Heart right ventricle (tissue), 16 donors: ENCODE measurements at places on chromosomes 7 and 10.
A peak's percentile ranks its signal among the peaks of the same experiment; 100 is the strongest.

GRCh38 chr7:55475855-55476803, 96.2 kb downstream of the VOPP1 start:
- H3K27me3 ChIP-seq, result no peaks in the 10 kb centered on the region
- no peak overlapping the region for H3K27ac ChIP-seq
- H3K36me3 ChIP-seq, result no peaks in the 10 kb centered on the region

DNA sequence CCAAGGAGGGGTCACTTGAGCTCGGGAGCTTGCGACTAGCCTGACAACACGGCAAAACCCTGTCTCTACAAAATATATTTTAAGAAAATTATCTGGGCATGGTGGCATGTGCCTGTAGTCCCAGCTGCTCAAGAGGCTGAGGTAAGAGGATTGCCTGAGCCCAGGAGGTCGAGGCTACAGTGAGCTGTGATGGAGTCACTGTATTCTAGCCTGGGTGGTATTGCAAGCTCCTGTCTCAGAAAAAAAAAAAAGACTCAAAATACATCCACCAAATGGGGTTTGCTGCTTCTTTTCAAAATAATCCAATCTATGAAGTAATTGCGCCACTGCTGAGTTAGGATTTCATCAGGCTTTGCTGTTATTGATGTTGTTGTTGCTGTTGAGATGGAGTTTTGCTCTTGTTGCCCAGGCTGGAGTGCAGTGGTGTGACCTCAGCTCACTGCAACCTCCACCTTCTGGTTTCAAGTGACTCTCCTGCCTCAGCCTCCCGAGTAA, 11.1 kb upstream of the VIM start:
- DNase-seq, result no peak
- no peaks in the 10 kb centered on the region for H3K36me3 ChIP-seq
- peak overlapping the region; percentile 76 for H3K27ac ChIP-seq
- H3K4me1 ChIP-seq, result peaks cover 14% of the 10 kb centered on the region
- H3K27me3 ChIP-seq, result no peaks in the 10 kb centered on the region

DNA sequence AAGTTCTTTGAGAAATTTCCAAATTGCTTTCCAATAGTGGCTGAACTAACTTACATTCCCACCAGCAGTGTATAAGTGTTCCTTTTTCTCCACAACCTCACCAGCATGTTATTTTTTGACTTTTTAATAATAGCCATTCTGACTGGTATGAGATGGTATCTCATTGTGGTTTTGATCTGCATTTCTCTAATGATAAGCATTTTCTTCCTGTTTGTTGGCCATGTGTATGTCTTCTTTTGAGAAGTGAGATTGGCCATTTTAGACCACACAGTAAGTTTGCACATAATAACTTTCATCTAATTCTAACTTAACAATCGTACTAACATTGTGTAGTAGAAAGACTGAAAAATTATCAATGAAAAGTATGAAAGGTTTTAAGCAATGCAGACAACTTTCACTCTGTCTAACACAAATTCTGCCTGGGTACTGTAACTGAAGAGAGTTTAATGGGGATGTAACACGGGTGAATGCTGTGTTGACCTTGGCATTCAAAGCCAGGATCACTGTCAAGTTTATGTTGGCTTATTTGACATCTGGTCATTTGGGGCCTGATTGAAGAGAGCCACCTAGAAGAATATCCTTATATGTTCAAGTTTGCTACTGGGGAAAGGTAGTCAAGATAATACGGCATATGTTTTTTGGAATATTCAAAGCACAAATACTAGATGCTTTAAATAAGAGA, 50.4 kb downstream of the FAM171A1 start:
- no peak overlapping the region for H3K4me3 ChIP-seq
- no peak overlapping the region for H3K27ac ChIP-seq
- peaks cover 17% of the 10 kb centered on the region for H3K4me1 ChIP-seq
- no peaks in the 10 kb centered on the region for H3K36me3 ChIP-seq
- no peaks in the 10 kb centered on the region for H3K27me3 ChIP-seq
- DNase-seq, result no peak

DNA sequence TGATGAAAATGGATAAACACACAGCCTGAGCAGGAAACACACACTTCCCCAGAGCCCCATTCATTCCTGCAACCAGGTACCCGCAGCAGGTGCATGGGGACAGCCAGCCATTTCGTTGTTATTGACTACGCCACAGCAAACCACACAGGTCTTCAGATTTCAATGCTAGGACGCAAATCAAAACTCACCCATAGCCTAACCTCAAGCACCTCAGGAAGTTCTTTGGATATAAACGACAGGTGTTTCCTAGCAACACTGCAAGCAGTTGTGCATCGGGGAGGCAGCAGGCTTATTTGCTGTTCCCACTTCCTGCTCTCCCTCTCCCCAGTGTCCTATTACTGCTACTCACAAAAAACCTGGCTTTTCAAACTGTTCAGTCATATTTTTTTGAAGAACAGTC, 176.5 kb upstream of the FRMD4A start:
- H3K27ac ChIP-seq, result no peak overlapping the region
- no peak overlapping the region for H3K4me3 ChIP-seq
- H3K27me3 ChIP-seq, result no peaks in the 10 kb centered on the region
- no peaks in the 10 kb centered on the region for H3K4me1 ChIP-seq
- no peak for DNase-seq

DNA sequence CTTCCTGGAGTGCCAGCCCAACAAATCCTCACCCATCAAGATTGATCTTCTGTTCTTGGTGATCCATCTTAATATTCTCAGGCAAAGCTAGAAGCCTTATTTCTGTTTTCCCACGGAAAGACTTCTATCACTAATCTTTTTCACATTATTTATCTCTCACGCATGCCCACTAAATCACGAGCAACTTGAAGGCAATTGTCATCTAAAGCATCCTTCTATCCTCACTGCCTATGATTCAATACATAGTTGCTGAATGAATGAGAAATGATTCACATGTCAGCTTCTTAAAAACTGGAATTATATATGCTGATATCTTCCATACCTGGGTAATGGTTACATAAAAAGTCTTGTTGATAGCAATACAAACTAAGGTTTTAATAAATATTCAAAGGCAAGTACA, 12.6 kb upstream of the COL1A2 start:
- H3K27ac ChIP-seq, result no peak overlapping the region
- DNase-seq, result no peak
- H3K36me3 ChIP-seq, result no peaks in the 10 kb centered on the region
- H3K27me3 ChIP-seq, result no peaks in the 10 kb centered on the region
- no peak overlapping the region for H3K4me3 ChIP-seq
- H3K4me1 ChIP-seq, result no peaks in the 10 kb centered on the region

GRCh38 chr7:29989257-29989995, at the start of gene SCRN1:
Gene SCRN1, minus strand, starts transcription at chr7:29989801. Its CDS starts 20,734 bp downstream, at chr7:29969067.
- H3K27me3 ChIP-seq, result no peaks in the 10 kb centered on the region
- no peaks in the 10 kb centered on the region for H3K36me3 ChIP-seq
- peak; percentile 13 for DNase-seq
- peak within 1 kb of the TSS; percentile 84 for H3K4me3 ChIP-seq
- peak within 1 kb of the TSS; percentile 86 for H3K27ac ChIP-seq

DNA sequence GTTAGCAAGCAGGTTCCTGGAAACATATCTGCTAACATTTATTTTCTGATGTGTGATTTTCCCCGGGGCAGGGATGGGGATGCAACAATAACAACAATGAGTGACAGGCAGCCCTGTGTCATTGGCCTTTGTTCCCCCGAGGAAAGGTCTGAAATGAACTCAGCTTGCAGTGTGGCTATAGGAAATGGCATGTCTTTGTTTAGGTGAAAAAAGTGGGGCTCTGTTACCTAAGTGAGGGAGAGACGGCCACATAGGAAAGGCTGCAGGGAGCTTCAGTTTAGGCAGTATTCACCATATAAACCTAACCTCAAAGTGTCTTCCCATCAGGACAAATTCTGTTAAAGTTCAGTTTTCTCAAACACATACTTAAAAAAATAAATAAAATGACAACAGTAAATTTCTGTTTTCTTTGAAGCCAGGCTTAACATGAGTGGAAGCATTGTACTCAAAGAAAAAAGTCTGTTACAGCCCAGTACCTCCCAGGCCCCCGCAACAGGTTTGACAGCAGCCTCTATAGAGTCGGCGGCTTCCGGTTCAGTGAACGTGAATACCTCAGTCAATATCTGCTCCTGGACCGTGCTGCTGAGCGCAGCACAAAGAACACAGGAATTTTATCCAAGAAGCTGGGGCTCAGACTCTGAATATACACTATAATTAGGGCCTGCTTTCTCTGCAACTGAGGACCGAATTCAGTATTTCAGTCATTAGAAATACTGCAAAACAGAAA, 168.3 kb downstream of the GLI3 start:
- DNase-seq, result no peak
- no peak overlapping the region for H3K4me3 ChIP-seq
- no peaks in the 10 kb centered on the region for H3K36me3 ChIP-seq
- no peak overlapping the region for H3K27ac ChIP-seq

GRCh38 chr7:101550641-101551541, 78.2 kb downstream of the MYL10 start:
- no peak overlapping the region for H3K4me3 ChIP-seq
- no peaks in the 10 kb centered on the region for H3K4me1 ChIP-seq
- H3K36me3 ChIP-seq, result no peaks in the 10 kb centered on the region

GRCh38 chr10:31152421-31153135, 120.9 kb upstream of the ZNF438 start:
- H3K27ac ChIP-seq, result peak overlapping the region; percentile 49
- H3K36me3 ChIP-seq, result no peaks in the 10 kb centered on the region
- peak; percentile 77 for DNase-seq
- peaks cover 36% of the 10 kb centered on the region for H3K4me1 ChIP-seq

- no peaks in the 10 kb centered on the region for H3K27me3 ChIP-seq
- DNase-seq, result no peak
- H3K4me3 ChIP-seq, result no peak overlapping the region
- H3K4me1 ChIP-seq, result no peaks in the 10 kb centered on the region
- no peak overlapping the region for H3K27ac ChIP-seq
Measured at GRCh38 chr10:119042169-119042568, 12.7 kb downstream of the NANOS1 start.

GRCh38 chr7:137462847-137463246, 119.3 kb upstream of the PTN start:
- DNase-seq, result no peak
- H3K27me3 ChIP-seq, result no peaks in the 10 kb centered on the region
- no peaks in the 10 kb centered on the region for H3K4me1 ChIP-seq

- H3K27ac ChIP-seq, result no peak overlapping the region
- H3K4me1 ChIP-seq, result peaks cover 6% of the 10 kb centered on the region
- H3K4me3 ChIP-seq, result no peak overlapping the region
- H3K36me3 ChIP-seq, result no peaks in the 10 kb centered on the region
- no peaks in the 10 kb centered on the region for H3K27me3 ChIP-seq
Measured at GRCh38 chr7:132618956-132619305, 42.7 kb upstream of the PLXNA4 start.

DNA sequence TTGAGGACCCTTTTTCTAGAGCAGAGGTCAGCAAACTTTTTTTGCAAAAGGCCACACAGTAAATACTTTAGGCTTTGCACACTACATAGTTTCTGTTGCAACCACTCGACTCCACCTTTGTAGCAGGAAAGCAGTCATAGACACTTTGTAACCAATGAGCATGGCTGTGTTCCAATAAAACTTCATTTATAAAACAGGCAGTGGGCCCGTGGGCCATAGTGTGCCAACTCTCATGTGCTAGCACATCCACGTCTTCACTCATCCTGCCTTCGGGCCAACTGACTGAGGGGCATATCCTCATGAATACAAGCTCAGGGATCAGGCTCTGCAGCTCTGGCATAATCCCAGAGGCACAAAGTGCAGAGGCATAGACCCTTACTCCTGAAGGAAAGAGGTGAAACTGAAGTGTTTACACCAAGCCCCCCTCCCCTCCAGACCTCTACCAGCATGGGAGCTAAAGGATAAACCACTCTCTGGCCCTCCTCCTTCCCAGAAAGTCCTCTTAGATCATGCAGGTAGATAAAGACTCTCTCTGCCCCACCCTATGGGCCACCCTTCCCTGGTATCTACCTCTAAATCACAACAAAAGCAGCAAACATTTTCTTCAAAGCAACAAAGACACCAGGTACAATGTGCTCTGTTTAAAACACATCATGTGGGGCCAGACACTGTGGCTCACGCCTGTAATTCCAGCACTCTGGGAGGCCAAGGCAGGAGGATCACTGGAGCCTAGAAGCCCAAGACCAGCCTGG, 71.0 kb downstream of the DLG5 start:
- no peak overlapping the region for H3K27ac ChIP-seq
- H3K4me1 ChIP-seq, result no peaks in the 10 kb centered on the region
- peaks cover 24% of the 10 kb centered on the region for H3K36me3 ChIP-seq
- H3K27me3 ChIP-seq, result no peaks in the 10 kb centered on the region

DNA sequence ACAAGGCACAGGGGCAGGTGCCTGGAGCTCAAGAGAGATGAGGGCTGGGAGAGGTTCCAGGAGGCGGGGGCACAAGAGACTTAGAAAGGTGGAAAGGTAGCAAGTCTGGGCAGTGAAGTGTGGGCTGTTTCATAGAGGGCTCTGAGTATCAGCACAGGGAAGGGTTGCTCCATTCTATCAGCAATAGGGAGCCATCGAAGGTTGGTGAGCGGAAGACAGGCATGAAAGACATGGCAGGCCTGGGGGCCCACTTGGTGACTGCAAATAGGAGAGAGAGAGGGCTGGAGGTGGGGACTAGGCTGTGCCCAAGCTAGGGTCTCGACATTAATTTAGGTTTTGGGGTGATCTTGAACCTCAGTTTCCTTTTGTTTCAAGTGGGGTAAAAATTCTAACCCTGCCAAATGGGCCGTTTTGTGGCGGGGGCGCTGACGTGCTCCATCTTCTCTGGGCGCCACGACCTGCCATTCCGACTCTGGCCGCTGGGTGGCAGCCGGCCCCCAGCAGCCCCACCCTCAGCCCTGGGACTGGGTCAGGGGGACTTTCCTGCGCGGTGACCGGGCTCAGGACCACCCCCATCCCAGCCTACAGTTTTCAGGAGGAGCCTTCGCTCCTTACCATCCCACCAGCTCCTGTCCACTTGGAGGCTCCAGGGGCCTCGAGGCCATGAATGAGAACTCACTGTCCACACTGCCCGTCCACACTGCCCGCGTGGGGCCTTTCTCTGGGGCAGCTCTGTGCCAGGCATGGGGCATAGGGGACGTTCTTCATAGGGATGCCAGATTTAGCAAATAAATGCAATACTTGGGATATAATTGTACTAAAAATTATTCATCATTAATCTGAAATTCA, 37.2 kb upstream of the PCBD1 start:
- H3K27me3 ChIP-seq, result no peaks in the 10 kb centered on the region

DNA sequence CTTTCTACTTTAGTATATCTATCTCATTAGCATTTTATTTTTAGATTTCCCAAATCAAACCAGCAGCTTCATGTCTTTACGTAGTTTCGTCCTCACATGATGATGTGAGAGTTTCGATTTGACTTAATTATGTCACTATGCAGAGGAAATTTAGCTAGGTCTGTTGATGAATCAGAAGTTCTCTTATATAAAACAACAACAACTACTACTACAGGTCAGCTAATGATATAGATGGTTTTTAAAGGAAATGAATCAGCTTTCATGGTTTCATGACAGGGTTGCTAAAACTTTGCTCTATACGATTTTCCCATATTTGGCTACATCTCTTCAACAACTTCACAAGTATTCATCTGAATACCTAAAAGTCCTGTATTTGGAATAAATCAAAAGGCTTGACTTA, 28.6 kb downstream of the JAZF1 start:
- DNase-seq, result no peak
- no peak overlapping the region for H3K4me3 ChIP-seq
- no peaks in the 10 kb centered on the region for H3K27me3 ChIP-seq
- H3K27ac ChIP-seq, result no peak overlapping the region
- no peaks in the 10 kb centered on the region for H3K36me3 ChIP-seq
- peaks cover 51% of the 10 kb centered on the region for H3K4me1 ChIP-seq

GRCh38 chr10:74922921-74923320, 96.5 kb downstream of the KAT6B start:
- no peak overlapping the region for H3K4me3 ChIP-seq
- DNase-seq, result no peak
- no peak overlapping the region for H3K27ac ChIP-seq
- H3K36me3 ChIP-seq, result no peaks in the 10 kb centered on the region
- H3K27me3 ChIP-seq, result no peaks in the 10 kb centered on the region
- H3K4me1 ChIP-seq, result peaks cover 70% of the 10 kb centered on the region

GRCh38 chr10:4698075-4698474, 127.9 kb upstream of the AKR1E2 start:
- no peak for DNase-seq
- no peak overlapping the region for H3K4me3 ChIP-seq
- no peaks in the 10 kb centered on the region for H3K27me3 ChIP-seq
- peaks cover 22% of the 10 kb centered on the region for H3K4me1 ChIP-seq
